ENCODE measurements at places on chromosomes 1 and 21.
A peak's percentile ranks its signal among the peaks of the same experiment; 100 is the strongest.

DNA sequence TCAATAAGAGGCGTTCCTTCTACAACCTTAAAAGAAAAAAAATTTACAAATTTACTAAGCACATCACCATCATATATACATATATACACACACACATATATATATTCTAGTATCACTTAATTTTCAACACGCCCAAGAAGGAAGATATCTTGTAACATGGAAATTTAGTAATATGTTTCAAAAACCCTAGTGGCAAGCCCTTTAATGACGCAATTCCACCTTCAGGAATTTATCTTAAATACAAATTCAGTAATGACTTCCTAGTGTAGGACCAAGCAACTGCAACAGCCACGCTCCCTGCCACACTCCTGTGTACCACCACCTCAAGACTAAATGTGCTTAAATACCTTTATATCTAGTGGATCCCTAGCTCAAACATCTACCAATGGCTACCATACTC, 12.5 kb downstream of the LBR start:
- no peak for DNase-seq

DNA sequence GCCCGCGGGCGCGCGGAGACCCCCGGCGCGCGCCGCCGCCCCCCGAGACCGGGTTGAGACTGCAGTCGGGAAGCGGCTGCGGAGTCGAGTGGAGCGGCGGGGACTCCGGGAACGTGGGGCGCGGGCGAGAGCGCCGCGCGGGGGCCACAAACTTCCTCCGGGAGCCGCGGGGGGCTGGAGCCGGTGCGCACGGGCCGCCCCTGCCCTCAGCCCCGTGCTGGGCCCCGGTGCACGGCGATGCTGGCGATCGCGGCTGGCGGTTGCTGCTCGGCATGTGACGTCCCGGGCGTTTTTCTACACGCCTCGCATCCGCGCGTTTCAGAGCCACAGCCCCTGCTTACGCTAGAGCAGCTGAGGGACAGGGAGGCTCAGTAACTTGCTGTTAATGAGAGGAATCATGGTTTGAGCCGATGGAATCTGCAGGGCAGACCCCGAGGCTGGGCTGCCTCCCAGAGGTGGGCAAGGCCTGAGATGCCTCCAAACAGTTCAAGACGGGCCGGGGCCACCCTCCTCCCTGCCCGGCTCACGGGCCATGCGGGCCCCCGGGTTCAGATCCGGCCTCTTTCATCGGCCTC, 520 bp downstream of the TMEM201 start:
- peak; percentile 76 for DNase-seq

GRCh38 chr1:31523012-31523411, 53.3 kb upstream of the TINAGL1 start:
- DNase-seq = no peak

GRCh38 chr1:102191723-102192122, 195.0 kb upstream of the OLFM3 start:
- peak; percentile 46 for DNase-seq

DNA sequence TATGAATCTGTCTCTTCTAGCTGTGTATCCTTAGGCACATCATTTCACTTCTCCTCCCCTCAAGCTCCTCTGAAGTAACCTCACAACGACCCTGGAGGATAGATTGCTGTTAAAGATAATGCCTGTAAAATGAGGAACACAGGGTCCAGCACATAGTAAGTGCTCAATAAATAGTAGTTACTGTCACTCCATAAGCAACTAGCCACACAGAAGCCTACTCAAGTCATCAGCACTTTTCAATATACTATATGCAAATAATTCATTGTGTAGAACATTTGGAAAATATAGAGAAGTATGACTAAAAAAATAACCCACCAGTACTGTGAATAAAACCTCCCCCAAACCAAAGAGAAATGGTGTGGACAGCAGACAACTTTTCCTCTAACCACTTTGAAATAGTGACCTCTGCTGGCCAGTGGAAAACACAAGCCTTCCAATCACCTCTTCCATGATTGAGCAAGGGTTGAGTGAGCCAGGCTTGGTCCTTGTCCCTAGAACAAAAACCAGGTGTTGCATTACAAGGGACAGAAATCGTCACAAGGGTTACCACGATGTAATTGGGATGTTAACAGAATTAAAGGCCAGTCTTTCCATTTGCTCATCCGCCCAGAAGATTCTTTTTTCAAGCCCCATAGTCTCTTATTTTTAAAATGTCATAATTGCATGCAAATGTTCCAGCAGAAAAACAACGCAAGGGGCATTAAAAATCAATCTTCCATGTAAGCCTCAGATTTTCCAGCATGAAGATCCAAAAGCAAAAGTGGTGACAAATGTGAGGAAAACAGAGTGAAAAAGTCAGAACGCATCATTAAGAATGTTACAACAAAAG, 15.7 kb upstream of the GLIS1 start:
- DNase-seq = peak; percentile 65

GRCh38 chr1:202056644-202057334, 46.4 kb downstream of the ELF3 start:
- no peak for DNase-seq

GRCh38 chr1:91603409-91603808, 102.8 kb downstream of the CDC7 start:
- no peak for DNase-seq

- no peak for DNase-seq
Measured at GRCh38 chr1:63882048-63882704, 108.4 kb downstream of the ROR1 start.

DNA sequence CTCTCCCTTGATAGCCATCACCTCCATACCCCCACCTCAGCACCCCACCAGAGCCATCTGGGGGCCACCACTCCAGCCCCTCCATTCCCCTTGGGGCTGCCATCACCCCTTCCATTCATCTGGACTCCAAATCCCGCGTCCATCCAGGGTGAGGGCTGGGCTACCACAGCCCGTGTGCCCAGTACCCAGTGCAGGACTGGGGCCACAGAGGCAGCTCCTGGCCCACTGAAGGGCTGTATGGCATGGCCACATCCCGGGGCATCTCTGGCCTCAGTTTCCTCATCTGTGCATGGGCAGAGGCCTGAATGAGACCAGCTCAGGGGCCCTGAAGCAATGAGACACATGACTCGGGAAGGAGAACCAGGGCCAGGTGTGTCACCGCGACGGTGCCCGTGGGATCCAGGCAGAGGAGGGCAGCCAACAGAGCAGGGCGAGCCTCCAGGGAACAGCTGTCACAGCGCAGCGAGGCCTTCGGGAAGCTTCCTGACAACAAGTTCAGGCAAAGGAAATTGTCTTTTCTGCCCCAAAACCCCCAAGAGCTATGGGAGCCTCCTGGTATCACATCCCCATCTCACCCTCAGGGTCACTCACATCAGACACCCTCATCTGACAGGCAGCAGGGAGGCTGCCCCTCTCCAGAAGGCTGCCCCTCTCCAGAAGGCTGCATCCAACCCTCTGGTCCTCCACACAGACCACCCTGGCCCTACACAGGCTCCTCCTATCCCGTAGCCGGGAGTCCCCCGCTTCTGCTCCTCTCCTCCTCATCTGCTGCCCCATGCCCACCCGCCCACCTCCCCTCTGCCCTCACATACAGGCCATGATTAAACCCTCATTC, 76.3 kb downstream of the MEGF6 start:
- no peak for DNase-seq

DNA sequence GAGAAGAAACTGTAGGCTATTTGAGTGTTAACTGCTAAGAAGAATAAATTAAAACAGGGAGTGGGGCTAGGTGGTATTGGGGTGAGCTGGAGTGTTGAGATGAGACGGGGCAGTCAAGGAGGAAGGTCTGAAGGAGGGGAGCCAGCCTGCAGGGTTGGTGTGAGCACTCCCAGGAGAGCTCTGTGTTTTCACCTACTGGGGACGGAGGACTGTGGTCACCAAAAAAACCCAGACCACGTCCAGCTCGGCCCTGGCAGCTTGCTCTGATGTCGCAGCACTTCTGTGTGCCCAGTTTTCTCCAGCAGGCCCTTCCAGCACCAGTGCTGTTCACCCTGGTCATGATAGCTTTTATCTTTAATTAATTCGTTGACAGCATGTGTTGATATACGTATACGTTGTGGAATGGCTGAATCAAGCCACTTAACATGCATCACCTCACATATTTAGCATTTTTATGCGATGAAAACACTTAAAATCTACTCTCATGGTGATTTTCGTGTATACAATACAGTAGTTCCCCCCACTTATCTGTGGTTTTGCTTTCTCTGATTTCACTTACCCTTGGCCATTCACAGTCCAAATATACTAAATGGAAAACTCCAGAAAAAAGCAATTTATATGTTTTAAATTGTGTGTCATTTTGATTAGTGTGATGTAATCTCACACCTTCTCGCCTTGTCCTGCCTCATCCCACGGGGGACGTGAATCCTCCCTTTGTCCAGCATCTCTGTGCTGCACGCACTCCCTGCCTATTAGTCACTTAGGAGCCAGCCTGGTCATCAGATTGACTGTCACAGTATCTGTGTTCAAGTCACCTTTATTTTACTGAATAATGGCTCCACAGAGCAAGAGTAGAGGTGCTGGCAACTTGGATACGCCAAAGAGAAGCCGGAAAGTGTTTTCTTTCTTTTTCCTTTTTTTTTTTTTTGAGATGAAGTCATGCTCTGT, 12.3 kb downstream of the FAM3B start:
- DNase-seq = no peak

- DNase-seq = peak; percentile 62
Measured at GRCh38 chr1:174872615-174873058, 127.1 kb upstream of the CACYBP start.

DNA sequence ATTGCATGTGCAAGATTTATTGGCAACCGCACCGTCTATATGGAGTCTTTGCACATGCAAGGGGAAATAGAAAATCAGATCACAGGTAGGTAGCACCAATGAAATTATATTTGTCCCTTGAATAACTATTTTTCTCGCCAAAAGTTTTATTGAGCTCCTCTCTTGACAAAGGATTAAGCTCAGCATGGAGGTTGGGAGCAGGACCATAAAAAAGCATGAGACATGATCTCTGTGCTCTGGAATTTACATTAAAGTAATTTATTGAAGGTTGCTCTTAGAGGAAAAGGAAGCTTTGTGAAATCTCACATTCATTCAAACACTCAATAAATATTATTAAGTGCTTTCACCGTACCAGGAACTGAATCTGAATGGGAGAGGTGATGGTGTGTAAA, 66.0 kb upstream of the UBE2U start:
- DNase-seq = no peak

DNA sequence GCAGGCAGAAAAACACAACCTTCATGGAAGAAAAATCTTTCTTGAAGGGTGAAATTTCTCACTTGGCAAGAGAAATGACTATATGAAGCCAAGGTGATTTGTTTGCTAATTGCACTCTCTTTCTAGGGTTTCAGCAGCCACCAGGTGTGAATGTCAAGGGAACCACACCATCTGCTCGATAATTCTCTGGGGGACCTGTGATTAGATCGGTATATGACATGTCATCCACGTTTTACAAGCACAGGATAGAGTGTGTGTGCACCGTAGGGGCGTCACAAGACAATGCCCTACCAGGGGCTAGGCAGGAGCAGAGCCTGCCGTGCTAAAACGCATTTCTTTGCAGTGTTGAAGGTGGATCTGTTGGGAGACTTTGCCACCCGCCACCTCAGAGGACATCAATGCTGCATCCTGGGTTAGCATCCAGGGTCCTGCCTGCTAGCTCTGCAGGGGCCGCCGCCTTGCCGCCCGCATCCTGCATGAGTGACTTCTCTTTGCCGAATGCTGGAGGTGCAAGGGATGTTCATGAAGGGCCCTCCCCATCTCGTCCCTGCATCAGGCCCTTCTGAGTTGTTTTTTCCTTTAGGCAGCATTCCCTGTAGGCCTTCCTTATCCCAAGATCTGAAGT, 37.8 kb upstream of the CCSAP start:
- peak; percentile 11 for DNase-seq

DNA sequence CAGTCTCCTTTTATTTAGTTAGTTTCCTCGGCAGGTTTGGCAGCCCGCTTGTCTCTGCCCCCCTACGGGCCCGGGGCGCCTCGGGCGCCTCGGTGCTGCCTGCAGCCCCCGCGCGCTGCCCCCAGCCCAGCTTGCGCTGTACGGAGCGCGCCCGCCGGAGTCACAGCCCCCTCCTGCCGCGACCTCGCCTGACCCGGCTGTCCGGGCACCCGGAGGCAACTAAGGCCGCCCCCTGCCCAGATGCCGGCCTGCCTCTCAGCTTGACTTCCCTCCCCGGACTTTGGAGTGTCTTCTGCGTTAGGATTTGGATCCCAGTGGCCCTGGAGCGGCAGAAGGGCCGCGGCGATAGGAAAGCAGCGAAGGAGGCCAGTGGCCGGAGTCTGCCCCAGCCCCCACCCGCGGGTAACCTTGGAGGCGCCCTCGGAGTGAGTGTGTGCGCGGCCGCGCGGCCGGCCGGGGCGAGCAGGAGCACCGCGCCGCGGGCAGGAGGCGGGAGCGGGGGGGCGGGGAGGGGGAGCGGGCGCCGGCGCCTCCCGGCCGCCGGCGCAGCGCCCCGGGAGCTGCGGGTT, 7.6 kb downstream of the CDKN2C start:
- DNase-seq = no peak

DNA sequence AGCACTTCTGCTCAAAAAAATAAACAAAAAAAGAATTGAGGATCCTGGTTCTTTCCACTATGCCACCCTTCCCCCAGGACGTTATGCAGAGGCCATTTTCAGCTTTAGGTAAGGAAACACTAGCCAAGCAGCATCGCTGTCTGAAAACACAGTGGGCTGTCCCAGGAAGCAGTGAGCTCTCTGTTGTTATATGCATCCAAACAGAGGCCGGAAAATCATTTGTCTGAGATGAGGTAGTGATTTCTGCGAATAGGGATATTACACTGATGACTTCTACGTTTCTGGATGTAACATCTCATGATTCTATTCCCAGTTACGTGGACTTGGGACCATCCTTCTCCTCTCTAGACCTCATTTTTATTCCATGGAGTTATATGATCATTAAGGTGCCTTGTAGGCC, 137.2 kb downstream of the OMA1 start:
- no peak for DNase-seq

- DNase-seq = no peak
Measured at GRCh38 chr1:156245451-156246232, 2.2 kb downstream of the PAQR6 start.

DNA sequence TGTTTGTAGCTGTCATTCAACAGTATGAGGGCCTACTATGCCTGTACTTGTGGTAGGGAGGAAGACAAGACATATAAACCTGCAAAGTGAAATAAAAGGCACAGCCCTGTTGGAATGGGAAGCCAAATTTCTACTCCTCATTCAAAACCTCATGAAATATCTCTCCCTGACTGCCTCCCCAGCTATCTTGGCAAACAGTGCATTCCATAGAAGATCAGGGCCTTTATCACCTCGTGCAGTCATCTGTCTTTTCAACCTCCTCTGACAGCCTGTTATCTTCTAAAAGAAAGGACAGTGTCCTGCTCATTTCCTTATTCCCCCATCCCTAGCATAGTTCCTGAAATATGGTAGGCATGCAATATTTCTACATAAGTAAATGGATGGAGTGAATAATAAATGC, 71.0 kb downstream of the SH3GLB1 start:
- DNase-seq = no peak

DNA sequence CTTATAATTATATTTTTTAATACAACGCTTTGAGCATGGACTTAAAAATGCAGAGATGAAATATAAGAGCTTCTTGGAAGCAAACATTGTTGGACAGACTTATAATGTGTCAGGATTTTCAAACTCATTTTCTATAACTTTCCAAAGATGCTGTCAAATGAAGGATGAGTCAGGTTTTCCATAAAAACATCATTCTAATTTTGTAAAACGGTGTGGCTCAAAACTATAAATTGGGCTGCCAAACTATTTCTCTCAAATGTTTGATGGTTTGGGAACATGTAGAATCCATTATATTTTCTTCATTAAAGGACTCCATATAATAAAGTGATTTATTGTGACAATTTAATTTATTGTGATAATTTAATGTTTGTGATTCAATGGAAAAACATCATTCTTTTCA, 511.2 kb downstream of the USP25 start:
- DNase-seq = no peak
